Stimulated activated effector memory CD8-positive, alpha-beta T cell treated with anti-CD3 and anti-CD28 coated beads, Interleukin-12 subunit alpha, Interleukin-12 subunit beta, amount 100 ng/mL, for 72 hours (primary cell): ENCODE measurements at places on chromosomes 13 and 19.

- DNase-seq = no peak
Measured at GRCh38 chr13:36710396-36710795, 36.6 kb downstream of the SERTM1 start.

GRCh38 chr19:51735759-51736449, 12.1 kb upstream of the HAS1 start:
- DNase-seq = no peak

- no peak for DNase-seq
Measured at GRCh38 chr13:52428295-52428694, 22.1 kb downstream of the VPS36 start.

DNA sequence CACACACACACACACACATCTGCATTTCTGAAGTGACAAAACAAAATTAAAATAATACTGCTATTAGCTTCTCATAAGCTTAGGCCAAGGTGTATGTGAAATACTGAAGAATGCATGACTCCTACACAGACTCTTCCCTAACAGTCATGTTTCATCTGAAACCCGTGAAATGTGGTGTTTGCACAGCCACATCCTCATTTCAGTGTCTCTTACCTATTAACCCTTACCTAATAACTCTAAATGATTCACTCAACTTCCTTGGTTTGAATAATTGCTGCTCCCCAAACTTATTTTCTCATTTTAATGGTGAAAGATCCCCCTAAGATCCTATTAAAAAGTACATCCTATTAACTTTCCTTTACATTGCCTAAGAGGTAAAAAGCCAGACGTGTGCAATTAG, 117.6 kb downstream of the MIPEP start:
- DNase-seq = no peak

DNA sequence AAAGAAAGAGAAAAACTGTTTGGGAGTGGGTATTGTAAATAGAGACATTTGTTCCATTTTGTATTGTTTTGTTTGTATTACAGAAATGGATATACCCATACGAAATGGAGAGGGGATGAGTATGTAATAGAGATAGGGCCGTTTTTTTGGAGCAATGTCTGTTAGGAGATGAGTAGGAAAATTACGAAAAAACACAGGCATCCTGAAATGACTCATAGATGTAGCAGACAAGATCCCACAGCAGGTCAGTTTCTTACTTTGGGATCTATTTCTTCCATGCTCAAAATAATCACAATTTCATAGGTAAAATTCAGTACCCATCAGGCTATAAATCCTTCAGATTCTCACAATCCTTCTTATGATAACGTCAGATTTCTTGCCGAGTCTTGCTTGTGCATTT, 779.4 kb upstream of the SLITRK1 start:
- DNase-seq = no peak

- DNase-seq = no peak
Measured at GRCh38 chr19:10725415-10725814, 7.5 kb downstream of the DNM2 start.

DNA sequence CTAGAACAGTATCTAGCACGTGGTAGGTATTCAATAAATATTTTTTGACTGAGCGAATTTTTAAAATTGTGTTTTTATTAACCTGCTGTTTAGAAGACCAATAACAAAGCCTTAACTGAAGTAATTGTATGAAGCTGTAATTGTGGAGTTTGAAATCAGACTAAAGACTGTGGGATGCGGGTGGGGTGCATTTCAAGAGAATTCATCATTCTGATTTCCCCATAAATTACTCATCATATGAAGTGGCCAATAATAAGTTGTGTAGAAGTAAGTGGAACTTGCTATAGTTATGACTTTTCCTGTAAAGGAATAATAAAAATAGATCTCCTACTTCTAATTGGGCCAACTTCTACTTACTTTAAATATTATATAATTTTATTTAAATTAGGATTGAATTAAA, 449.3 kb downstream of the PCDH9 start:
- no peak for DNase-seq

DNA sequence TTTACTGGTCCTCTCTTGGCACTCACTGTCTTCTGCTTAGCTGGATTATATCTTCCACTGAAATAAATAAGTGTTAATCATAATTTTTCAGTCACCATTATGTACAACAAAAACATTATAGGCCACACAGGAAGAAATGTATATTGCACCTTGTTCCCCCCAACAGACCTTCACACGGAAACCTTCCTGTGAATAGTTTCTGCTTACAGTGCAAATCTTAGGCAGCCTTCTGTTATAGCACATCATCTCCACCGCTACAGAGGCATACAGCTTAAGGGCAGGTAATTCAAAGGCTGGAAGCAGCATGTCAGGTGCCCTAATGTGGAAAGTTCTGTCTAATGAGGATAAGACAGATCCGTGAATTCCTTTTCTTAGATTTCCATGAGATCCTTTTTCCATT, 16.9 kb upstream of the SOHLH2 start:
- no peak for DNase-seq

- DNase-seq = no peak
Measured at GRCh38 chr13:45602183-45603170, 13.1 kb downstream of the ERICH6B start.

- DNase-seq = no peak
Measured at GRCh38 chr13:100506600-100507422, 81.8 kb downstream of the GGACT start.

GRCh38 chr13:53327680-53328315, 299.2 kb downstream of the OLFM4 start:
- DNase-seq = no peak

- no peak for DNase-seq
Measured at GRCh38 chr13:99819967-99820366, 151.6 kb downstream of the ZIC5 start.

GRCh38 chr19:15225760-15226159, 6.5 kb downstream of the EPHX3 start:
- DNase-seq = no peak

- DNase-seq = no peak
Measured at GRCh38 chr13:102892503-102892902, 46.7 kb downstream of the ERCC5 start.

DNA sequence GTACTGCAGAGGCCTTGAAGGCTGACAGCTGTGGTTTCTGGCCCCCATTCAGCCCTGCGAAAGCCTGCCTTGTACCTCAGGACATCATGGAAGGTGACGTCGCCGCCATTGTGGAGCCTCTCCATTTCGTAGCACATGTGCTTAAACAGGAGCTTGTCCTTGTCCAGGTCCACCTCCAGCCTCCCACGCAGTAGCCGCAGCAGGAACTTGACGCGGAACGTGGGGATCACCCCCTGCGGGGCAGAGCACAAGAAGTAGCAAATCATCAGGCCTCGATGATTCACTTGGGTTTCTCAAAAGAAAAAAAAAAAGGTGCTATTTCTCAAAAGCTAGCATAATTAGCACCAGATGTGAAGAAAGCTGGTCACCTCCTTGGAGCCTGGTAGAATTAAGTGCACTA, 351.0 kb downstream of the NALCN start:
- DNase-seq = no peak

DNA sequence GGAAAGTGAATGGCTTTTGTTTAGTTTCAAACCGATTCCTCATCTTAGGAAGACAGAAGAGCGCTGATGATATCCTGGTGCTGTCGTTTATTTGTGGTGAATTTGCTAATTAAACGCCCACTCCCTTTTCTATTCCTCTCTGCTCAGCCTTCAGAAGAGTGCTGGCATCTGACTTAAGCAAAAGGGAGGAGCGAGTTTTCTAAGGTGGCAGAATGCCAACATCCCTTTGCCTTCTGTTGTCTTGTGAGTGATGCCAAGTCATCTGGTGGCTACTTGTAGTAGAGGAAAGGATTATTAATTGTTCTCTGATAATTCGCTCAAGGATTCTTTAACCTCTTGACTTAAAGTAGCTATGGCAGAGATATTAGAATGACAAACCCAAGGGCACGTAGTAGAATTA, 68.1 kb downstream of the ERCC5 start:
- no peak for DNase-seq

DNA sequence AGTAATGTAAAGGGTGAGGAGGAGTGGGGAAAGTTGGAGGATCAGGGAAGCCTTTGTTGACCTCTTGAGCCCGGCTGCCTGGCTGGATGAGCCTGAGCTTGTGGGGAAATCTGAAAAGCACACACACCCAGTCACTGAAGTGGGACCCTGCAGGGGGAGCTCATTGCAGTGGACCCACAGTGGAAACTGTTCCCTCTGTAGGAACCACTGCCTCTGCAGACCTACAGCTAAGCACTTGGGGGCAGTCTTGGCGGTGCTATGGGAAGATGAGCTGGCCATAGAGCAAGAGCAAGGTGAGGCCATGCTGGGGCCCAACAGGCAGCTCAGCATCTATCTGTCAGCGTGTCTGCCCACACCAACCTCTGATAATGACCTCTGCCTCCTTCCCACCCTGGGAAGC, 294.8 kb downstream of the TSHZ3 start:
- DNase-seq = peak; percentile 4

- DNase-seq = no peak
Measured at GRCh38 chr13:33284916-33285315, 639 bp downstream of the STARD13 start.

DNA sequence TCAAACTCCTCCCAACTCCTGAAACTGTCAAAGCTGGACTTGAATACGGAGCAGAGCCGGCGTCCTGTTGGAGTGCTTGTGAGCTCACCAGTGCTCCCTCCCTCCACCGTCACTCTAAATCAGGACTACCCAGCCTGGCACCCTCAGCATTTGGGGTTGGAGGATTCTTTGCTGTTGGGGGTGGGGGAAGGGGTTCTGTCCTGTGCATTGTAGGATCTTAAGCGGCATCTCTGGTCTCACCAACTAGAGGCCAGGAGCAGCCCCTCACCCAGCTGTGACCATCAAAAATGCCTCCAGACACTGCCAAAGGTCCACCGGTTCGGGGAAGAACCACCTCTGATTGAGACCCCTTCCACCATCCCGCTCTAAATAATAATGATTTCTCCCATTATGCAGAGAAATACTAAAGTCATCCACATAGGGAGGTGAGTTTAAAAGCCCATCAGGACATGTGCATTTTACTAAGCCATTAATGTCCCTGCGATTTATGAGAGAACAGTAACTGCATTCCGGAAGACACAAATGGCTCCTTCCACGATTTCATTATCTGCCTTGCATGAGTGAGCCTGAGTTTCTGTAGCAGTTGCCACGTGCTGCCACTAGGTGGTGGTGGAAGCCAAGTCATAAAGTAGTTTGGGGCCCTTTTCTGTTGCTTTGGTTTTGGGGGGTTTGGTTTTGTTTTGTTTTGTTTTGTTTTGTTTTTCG, 16.1 kb upstream of the USP29 start:
- DNase-seq = peak; percentile 78

- no peak for DNase-seq
Measured at GRCh38 chr13:107866032-107866940, 349.1 kb downstream of the LIG4 start.

GRCh38 chr19:18815673-18816072, 16.1 kb upstream of the UPF1 start:
- no peak for DNase-seq

- no peak for DNase-seq
Measured at GRCh38 chr19:51750400-51751094, 1.1 kb downstream of the FPR1 start.

DNA sequence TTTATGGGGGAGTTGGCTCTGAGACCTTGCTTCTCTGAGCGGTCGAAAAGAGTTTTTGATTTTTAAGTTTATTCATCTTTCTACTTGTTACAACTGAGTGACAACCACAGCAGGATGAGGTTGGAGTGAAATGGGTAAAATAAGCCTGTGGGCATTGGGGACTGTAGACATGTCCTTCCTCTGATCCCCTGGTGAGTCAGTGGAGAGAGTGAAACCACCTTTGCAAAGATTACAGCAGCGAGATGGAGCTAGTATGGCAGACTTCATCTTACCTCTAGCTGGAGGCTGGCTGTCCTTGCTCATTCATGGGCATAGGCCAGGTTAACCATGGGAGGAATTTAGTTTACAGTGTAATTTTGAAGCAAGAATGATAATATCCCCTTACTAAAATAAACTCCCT, 30.9 kb upstream of the PSG9 start:
- no peak for DNase-seq

GRCh38 chr13:49319551-49319950, 71.8 kb downstream of the CDADC1 start:
- no peak for DNase-seq

- no peak for DNase-seq
Measured at GRCh38 chr13:100040196-100040595, 48.7 kb upstream of the PCCA start.

- no peak for DNase-seq
Measured at GRCh38 chr19:4067396-4068046, 822 bp upstream of the ZBTB7A start.

DNA sequence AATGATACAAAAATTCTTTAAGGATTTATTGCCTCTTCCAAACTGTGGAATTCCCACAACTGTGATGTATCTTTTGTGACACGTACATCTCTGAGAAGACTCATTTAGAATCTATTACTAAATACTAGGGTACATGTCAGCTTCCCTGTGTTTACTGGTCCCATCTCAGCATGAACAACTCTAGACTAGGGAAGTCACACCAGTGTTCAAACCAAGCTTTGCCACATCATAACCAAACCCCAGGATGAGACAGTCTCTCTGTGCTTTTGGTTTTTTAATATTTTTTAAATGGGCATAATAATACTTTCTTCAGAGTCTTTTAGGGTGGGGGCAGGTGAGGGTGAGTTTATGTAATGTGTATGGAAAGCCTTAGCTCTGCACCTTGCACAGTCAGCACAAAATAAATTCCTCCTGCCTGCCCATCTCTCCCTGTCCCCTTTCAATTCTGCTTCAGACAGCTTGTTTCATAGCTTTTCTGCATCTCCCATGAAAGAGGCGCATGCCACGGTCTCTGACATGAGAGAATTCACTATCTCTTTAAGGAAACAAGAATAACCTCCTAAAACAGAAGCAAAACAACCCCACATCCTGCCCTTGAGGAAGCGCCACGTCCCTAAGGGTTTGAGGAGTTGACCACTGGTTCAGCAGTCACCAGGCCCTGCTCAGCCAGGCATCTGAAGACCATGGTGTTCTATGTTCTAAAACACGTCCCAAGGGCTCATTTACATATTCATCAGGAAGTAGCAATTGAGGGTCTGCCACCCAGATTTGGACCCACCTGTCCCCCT, 174.5 kb downstream of the USP12 start:
- peak; percentile 69 for DNase-seq

- DNase-seq = no peak
Measured at GRCh38 chr13:97198753-97199152, 23.4 kb upstream of the MBNL2 start.

GRCh38 chr13:110540871-110541525, 20.5 kb downstream of the RAB20 start:
- no peak for DNase-seq

- no peak for DNase-seq
Measured at GRCh38 chr13:75647126-75647784, 11.1 kb downstream of the LMO7 start.

DNA sequence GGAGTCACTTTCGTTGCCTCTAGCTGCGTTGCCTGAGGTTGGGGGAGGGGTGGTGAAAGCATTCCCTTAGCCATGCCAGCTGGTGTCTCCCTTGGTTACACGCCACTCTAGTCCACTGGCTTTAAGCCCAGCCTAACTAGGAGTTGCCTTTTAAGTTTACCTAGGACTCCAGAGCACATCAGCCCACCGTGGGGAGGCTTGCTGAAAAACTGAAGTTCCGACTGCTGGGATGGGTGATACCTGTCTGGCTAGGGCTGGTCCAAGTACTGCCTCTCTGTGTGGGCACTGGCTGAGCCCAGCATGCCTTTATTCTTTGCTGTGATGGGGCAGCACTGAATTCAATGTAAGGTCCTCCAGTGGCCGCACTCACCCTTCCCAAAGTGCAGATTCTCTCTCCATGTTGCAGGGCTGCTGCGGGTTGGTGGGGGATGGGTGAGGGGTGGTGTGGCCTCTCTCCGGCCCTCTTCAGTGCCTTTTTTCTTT, 11.8 kb upstream of the CEACAM1 start:
- no peak for DNase-seq
